ENCODE measurements at places on chromosomes 2 and 18.

DNA sequence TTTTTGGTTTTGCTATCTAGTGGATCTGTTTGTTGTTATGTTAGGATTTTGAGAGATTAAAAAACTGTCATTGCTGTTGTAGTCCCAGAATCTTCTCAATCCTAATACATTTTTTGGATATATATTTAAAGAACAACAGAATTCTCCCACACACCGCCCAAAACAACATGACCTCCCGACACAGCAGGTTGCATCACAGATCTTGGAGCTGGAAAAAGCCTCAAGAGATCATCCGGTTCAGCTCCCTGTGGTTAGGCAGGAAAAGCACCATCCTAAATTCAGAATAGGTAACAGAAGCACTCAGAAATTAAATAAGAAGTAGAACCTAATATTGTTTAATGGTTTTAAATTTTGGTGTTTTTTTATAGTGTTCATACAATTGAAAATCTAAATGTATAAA is 251.4 kb upstream of the STON1 start:
- DNase-seq, result no peak

DNA sequence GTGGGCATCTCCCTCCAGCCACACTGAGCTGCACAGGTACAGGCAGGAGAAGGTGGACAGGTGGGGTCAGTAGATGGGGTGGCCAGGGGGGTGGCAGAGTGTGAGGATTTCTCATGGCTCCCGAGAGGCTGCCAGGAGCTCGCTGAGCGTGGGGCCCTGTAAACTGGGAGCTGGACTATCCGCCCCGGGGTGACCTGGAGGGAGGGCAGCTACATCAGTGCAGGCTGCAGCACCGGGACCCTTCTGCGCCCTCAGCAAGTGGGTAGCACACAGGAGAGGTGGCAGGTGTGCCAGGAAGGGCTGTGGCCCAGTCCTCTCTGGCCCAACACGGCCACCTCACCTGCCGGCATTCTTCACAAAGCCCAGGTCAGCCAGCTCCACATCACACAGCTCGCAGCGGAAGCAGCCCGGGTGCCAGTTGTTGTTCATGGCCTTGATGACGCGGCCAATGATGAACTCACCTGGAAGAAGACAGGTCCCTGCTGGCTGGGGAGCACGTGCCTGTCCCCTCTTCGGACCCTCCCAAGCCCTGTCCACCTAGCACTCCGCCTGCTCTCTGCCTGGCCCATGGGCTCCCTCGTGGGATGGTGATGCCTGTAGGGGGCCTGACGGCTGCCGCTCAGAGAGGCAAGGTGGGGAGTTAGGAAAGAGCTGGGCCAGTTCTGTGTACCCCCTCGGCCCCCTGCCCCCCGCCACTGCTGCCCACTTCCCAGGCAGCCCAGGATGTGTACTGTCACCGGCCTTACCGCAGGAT is 8.3 kb downstream of the GPR17 start:
- no peak for DNase-seq

DNA sequence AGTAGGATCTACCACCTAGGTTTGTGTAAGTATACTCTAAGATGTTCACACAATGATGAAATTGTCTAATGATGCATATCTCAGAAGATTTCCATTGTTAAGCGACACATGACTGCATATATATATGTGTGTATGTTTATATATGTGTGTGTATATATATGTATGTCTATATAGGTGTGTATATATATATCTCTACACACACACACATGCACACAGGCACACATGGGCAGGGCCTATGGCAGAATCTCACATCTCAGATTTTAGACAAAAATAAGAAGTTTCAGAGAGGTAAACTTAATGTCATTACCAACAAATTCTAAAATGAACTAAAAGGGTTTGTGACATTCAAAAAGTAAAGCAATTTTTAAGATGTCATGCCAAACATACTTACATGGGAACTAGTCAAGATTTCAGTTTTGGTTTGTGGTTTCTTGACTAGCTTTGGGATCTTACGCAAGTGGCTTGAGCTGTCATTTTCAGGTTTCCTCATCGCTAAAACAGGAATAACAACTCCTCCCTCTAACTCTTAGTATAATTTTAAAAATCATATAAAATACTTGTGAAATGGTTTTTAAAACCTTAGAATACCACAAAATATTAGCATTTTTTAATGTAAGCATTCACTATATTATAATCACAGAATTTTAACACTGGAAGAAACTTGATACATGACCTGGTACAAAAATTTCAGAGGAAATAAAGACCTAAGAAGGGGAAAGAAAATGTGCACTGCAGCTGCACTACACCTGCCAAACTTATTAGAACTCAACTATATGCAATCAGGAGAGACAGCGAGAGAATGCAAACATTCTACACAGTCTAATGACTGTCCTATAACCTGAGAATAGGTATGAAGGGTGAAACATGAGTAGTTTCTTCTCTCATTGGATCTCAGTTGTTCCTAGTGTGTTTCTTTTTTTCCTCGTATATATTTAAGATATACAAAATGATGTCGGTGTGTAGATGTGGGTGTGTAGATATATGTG is 75.7 kb downstream of the TTC21B start:
- DNase-seq, result no peak

DNA sequence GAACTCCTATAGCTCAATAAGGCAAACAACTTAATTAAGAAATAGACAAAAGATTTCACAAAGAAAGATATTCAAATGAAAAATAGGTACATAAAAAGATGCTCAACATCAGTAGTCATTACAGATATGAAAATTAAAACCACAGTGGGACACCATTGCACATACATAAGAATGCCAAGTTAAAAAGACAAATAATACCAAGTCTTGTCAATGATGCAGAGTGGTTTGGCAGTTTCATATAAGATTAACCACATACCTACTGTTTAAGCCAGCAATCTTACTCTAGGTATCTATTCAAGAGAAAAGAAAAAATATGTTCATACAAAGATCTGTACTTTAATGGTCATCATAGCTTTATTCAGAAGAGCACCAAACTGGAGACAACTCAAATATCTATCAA is 63.5 kb upstream of the GLS start:
- no peak for DNase-seq

DNA sequence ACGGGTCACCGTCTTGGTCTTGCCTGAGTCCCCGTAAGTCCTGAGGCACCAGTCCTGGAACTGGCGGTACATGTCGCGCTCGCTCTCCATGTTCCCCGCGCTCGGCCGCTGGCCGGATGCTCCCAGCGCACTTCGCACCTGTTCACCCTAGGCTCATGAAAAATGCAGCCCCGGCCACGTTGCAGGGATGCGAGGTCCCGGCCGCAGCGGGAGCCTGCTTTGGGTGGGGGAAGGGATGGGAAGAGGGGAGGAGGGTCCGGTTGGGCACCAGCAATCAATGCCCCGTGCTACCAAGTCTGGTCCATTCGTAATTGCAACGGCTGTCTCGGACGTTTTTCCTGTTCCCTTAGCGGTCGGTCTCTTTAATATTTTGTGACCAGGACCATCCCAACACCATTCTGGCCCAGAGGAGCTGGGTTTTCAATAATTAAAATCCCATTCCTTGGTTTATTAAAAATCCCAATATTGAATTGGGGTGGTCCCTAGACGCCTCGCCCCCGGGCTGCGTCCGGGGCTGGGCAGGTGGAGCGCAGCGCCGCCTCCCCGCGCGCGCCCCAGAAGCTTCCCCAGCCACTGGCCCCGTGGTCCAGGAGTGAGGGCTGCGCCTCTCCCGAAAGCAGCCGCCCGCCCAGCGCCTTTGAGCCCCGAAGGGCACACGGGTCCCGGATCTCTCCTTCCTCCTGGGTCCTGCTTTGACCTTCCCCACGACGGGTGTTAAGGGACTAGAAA is 1.4 kb downstream of the NOL4 start:
- DNase-seq, result no peak

DNA sequence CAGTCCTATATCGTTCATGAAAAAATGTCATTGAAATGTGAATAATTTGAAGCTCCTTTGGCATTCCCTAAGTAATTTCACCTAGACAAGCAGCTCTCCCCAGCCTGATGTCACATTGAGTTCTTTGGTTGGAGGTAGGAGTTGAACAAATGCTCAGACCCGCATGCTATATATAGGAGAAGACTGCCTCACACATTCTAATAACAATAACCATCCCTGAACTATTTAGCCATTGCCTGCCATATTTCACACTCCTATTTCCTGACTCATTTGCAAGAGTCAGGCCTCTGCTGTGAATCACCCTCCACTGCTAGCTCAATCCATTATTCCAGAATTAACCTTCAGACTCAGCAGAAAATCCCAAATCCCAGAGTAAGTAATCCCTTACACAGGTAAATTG is 256.6 kb upstream of the ACVR2A start:
- no peak for DNase-seq

GRCh38 chr2:120583851-120584570 is 151.7 kb upstream of the GLI2 start:
- no peak for DNase-seq

DNA sequence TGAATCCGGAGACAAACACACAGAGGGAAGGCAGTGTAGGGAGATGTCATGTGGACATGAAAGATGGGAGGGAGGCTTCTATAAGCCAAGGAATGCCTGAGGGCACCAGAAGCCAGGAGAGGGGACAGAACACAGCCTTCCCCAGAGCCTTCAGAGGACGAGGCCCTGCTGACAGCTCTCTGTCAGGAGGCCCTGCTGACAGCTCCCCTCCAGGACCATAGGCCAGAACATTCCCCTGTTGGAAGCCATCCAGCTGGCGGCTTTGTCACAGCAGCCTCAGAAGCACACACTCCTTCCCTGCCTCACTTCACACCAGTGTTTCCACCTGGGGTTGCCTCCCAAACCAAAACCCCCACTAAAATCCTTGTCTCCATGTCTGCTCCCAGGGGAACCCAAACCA is 171.3 kb upstream of the ID2 start:
- no peak for DNase-seq

DNA sequence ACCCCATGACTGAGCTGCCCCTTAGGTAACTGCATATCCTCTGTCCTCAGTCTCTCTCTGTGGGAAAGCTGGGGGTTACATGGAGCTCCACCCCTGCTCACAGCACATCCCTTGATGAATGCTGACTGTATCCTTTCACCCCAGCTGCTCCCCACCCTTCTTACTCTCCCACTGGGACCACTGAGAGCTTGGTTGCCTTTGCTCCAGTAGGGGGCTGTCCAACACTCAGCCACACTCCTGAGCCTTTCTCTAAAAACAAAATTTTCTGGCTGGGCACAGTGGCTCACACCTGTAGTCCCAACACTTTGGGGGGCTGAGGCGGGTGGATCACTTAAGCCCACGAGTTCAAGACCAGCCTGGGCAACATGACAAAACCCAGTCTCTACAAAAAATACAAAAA is 89.2 kb upstream of the MSH2 start:
- DNase-seq, result no peak

- no peak for DNase-seq
These were observed 248.6 kb downstream of the LOXHD1 start for GRCh38 chr18:46408334-46408987.

DNA sequence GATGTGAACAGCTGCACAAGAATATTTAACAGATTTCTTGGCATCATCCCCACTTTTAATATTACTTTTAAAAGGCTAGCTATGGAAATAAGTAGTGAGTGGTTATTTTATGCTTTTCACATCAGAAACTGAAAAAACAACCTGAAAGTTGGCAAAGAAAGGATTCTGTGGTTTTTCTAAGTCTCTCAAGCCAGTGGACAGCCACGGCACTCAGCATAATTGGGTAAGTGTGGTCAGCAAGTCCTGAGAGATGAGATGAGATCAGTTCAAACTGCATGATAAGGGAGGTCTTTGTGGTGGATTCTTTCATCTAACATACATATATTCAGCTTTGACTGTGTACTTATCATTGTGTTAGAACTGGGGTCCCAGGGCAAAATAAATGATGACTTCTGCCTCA is 105.2 kb downstream of the LYPD6B start:
- DNase-seq, result no peak

DNA sequence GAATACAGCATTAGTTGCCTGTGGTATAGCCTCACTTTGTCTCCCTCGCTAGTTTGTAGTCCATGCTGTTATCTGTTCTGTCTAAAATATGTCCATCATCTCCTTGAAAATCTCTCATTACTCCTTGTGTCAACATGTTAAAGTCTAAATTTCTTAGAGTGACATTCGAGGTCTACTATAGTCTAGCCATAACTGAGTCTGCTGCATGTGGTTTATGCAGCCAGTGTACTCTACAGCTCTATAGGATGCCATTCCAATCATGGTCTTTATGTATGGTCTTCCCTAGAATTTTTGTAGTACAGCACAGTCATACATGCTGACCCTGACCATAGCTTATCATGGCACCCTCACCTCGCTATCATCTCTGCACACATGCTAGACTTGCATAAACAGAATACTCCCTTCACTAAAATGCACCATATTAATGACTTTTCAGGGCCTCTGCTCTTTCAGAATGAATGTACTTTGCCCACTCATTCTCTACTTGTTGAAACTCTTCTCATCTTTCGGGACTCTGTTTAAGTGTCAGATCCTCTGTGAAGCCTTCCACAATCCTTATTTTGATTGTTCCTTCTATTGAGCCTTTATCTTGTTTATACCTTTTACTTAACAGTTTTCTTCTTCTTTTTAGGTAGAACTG is 12.8 kb downstream of the TANK start:
- no peak for DNase-seq

GRCh38 chr2:98311090-98311489 is 35.2 kb upstream of the CNGA3 start:
- DNase-seq, result no peak

DNA sequence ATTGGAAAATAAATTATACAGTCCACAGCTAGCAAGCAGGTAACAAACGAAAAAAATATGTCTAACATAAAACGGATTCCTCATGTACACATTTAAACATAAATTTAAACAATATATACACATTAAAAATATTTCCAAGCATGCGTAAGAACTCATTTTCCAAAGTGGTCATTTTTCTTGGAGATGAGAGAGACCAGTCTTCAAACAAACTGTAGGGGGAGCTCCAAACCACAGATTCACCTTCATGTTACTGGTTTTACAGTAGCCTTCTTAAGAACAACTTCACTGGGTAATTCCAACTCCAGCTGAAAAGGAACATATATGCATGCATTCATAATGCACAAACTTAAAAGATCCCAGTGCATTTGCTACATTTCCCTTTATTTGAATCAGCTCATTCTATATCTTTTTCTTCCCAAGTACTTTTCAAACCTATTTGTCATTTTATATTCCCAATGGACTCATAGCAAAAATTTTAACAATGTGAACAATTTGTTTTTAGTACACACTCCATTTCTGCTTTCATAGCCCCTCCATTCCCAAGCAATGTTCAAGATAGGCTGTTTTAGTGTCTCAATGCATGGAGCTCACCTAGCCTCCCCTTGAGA is 4.7 kb upstream of the STAMBP start:
- DNase-seq, result no peak

GRCh38 chr2:217703999-217704398 is 298.8 kb downstream of the TNS1 start:
- DNase-seq, result no peak
